Glomerular endothelial cell (primary cell): ENCODE measurements at places on chromosomes 1 and 21. TPM values are rescaled to one million over a fixed set of nuclear protein-coding genes. Genes with fewer than 3 reads are reported as not detected.

Gene S100A14
- not detected in 2 replicates for total RNA-seq

Gene TNFRSF8
- 0.18 TPM in 1 of 2 replicates, not detected in the other for total RNA-seq

Gene ASCL5
- not detected in 2 replicates for total RNA-seq

Gene ADGRL2
- total RNA-seq, result 166 and 167 TPM in 2 replicates

Gene RGS7
- 0.58 and 1.6 TPM in 2 replicates for total RNA-seq

Gene SMIM11
- total RNA-seq, result 1.6 and 27.7 TPM in 2 replicates

Gene DHRS3
- total RNA-seq, result 58.5 and 71.4 TPM in 2 replicates

Gene A3GALT2
- not detected in 2 replicates for total RNA-seq

Gene FASLG
- total RNA-seq, result not detected in 2 replicates

Gene IL10
- total RNA-seq, result not detected in 2 replicates

Gene CCNL2
- total RNA-seq, result 111 and 189 TPM in 2 replicates

Gene AMY1A
- total RNA-seq, result not detected in 2 replicates

Gene ASTN1
- 0.05 TPM in 1 of 2 replicates, not detected in the other for total RNA-seq

Gene NBPF10
- 0.15 and 0.47 TPM in 2 replicates for total RNA-seq

Gene GLIS1
- 0.82 and 1.6 TPM in 2 replicates for total RNA-seq

Gene YBX1
- 620 TPM in 2 replicates for total RNA-seq

Gene CROCC
- total RNA-seq, result 22.9 and 26.7 TPM in 2 replicates

Gene PLPP3
- 16.5 and 20.4 TPM in 2 replicates for total RNA-seq

Gene CCDC18
- total RNA-seq, result 2.7 and 3.4 TPM in 2 replicates

Gene NEK7
- total RNA-seq, result 22.1 and 48.6 TPM in 2 replicates

Gene NID1
- total RNA-seq, result 195 and 321 TPM in 2 replicates

Gene MSH4
- not detected in 2 replicates for total RNA-seq

Gene LRRN2
- 0.19 TPM in 1 of 2 replicates, not detected in the other for total RNA-seq

Gene BTBD19
- 8.8 and 17.9 TPM in 2 replicates for total RNA-seq

Gene ATAD3C
- total RNA-seq, result not detected in 2 replicates

Gene JAM2
- 8.0 and 8.5 TPM in 2 replicates for total RNA-seq

Gene TACSTD2
- 51.0 and 112 TPM in 2 replicates for total RNA-seq

Gene OMA1
- total RNA-seq, result 8.9 and 9.3 TPM in 2 replicates

Gene CAPN8
- total RNA-seq, result not detected in 2 replicates

Gene SEMA6C
- total RNA-seq, result 20.2 and 28.1 TPM in 2 replicates

Gene DFFA
- 30.7 and 48.4 TPM in 2 replicates for total RNA-seq

Gene TMPRSS15
- not detected in 2 replicates for total RNA-seq

Gene PADI3
- total RNA-seq, result not detected in 2 replicates

Gene KANK4
- not detected in 2 replicates for total RNA-seq

Gene KHDRBS1
- 86.4 and 128 TPM in 2 replicates for total RNA-seq

Gene MANEAL
- 1.1 and 2.2 TPM in 2 replicates for total RNA-seq

Gene AQP10
- not detected in 2 replicates for total RNA-seq

Gene SPATA45
- not detected in 2 replicates for total RNA-seq

Gene OR2T33
- total RNA-seq, result not detected in 2 replicates

Gene C8B
- total RNA-seq, result not detected in 2 replicates

Gene BTG2
- total RNA-seq, result 35.9 and 54.7 TPM in 2 replicates

Gene S100A1
- total RNA-seq, result not detected in 2 replicates

Gene PSRC1
- 6.9 and 10.5 TPM in 2 replicates for total RNA-seq

Gene SAMD11
- total RNA-seq, result 2.0 TPM in 1 of 2 replicates, not detected in the other

Gene PHF13
- total RNA-seq, result 7.8 and 14.9 TPM in 2 replicates

Gene DPT
- not detected in 2 replicates for total RNA-seq

Gene IFNLR1
- 0.39 and 0.41 TPM in 2 replicates for total RNA-seq

Gene PIGK
- 20.5 and 21.9 TPM in 2 replicates for total RNA-seq

Gene CELA3B
- not detected in 2 replicates for total RNA-seq

Gene ITGB2
- total RNA-seq, result 0.93 TPM in 1 of 2 replicates, not detected in the other

Gene RALGPS2
- total RNA-seq, result 28.6 and 37.7 TPM in 2 replicates

Gene MROH9
- total RNA-seq, result not detected in 2 replicates

Gene GOLT1A
- total RNA-seq, result not detected in 2 replicates

Gene PRAMEF33
- not detected in 2 replicates for total RNA-seq
